ENCODE measurements at places on chromosomes 2 and 18.

DNA sequence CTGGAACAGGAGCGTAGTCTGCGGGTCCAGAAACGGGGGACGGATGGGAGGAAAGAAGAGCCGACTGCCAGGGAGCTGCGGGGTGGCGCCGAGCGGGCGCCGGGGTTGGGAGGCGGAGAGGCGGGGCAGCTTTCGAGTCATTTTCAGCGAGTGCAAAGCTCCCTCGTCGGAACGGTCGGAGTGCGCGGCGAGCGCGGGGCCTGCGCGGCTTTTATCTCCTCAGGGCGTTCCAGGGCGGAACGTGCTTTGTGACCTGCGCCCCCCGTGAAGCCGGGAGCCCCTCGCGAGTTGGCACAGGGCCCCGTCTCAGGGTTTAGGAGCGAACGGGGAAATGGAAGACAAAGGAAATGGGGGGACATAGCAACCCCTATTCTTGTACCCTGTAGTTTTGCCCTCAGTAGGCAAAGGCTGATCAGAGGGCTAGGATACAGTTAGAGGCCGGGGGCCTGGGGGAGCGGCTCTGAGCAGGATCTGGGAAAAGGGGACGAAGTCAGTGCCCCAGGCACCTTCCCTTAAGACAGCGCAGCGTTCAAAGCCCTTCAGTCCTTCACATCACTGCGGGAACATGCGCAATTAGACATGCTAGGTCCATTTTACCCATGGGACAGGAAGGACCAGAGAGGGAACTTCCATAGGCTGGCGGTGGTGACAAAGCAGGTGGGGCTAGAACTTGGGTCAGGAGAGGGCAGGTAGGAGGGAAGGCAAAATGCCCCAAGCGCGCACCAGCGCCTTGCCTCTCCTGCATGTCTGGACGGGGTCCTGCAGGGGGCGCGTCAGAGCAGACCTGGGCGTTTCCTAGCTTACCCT lies 60.1 kb upstream of the IL1RL1 start:
- DNase-seq: peak; percentile 54

DNA sequence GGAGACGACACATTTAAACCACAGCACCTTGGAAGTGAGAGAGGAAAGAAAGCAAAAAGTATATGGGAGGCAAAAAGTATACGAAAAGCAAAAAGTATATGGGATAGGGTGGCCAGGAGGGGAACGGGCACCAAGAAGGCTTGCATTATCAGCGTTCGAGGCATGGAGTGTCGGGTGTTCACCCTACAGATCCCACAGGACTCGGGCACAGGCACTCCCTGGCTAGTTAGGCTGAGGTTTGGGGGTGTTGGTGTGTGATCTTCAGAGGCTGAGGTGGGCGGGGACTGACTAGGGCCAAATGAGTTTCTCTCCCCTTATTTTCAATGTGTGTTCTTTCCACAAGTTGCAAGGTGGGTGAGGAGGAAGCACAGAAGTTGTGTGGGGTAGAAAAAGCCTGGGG lies 86.6 kb downstream of the EVA1A start:
- no peak for DNase-seq

DNA sequence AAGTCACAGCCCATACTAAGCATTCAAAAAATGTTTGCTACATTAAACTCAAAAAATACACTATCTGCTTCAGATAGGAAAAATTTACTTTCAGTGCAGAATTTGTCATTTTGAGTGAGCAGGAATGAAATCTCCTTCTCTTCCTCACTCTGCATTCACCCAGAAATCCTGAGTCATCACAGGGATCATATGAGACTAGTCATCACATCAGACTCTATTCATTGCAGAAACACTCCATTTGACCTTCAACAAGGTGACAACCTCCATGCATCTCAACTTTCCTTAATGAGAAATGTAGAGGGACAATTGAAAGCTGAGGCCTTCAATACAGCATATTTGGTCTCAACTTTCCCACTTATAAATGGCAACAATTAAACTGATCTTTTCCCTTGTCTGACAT lies 130.4 kb upstream of the CYP26B1 start:
- no peak for DNase-seq

DNA sequence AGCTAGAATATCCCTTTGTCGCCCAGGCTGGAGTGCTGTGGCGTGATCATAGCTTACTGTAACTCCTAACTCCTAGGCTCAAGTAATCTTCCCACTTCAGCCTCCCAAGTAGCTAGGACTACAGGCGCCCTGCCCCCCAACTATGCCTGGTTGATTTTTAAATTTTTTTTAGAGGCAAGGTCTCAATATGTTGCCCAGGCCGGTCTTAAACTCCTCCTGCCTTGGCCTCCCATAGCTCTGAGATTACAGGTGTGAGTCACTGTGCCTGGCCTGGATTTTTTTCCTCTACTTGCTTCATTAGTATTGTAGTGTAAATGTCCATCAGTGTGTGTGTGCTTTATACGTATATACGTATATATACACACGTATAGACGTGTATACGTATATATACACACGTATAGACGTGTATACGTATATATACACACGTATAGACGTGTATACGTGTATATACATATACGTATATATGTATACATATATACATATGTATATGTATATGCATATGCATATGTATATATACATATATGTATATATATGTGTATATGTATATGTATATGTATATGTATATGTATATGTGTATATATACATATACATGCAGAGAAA lies 124.4 kb downstream of the DIS3L2 start:
- no peak for DNase-seq

DNA sequence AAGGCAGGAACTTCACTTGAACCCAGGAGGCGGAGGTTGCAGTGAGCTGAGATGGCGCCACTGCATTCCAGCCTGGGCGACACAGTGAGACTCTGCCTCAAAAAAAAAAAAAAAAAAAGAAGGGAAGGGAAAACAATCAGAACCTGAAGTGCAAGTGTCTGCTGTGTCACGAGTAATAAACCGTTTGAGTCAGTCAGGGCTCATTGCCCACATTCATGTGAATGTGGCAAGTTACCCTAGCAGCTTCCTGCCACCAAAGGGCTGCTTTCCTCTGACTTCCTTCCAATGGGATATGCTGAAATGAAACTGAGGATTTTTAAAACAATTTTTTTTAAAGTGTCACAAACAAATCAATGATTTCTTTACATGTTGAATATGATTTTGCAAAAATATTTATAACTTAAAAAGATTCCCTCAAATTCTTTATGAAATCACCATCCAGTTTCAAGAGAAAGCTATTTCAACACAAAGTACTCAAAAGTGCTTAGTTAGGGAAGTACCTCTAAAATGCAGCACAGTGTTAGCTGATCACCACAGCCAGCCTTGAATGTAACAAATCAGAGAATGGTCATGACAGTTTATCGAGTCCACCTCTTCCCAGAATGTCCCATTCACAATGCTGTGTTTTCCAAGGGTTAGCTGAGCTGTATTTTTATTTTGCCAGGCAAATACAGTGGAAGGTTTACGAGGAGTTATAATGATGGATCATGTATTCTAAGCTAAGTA lies 36.4 kb downstream of the WDSUB1 start:
- no peak for DNase-seq

DNA sequence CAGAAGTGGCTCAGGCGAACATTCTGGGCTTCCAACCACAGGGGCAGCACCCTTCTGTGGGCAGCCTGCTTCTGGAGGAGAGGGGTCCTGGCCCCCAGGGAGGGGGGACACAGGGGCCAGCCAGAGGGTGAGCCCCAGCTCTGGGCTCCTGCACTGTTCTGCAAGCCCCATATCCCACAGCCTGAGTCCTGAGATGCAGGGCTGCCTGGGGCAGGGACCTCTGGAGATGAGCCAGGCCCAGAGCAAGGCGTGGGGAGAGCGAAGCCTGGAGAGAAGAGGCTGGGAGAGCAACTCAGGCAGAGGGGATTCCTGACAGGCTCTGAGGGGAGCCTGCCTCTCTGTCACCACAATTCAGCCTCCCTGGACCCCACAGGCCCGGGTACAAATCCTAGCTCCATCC lies 13.5 kb upstream of the PRSS56 start:
- no peak for DNase-seq

DNA sequence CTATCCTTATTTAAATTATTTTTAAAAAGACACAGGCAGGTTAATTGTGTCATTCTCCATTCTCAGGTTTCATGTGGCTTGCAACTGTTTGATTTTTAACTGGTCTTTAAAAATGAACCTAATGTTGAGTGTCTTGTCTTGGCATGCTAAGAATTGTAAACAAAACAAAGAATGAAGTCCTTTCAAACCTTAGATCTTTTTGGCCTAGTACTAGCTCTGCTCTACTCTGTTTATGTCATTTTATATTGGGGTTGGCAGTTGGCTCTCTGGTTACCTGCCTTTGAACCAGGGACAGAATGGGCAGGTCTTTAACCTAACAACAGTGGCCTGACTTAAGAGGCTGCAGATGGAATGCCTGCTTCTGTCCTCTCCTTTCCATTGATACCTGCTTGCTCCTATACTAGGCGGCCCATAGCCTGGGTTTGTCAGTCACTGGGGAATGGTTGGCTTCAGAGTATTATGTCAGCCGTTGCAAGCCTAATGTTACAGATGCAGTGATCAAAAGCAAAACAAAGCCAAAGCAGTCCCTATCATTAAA lies 85.5 kb downstream of the MTA3 start:
- DNase-seq: no peak

DNA sequence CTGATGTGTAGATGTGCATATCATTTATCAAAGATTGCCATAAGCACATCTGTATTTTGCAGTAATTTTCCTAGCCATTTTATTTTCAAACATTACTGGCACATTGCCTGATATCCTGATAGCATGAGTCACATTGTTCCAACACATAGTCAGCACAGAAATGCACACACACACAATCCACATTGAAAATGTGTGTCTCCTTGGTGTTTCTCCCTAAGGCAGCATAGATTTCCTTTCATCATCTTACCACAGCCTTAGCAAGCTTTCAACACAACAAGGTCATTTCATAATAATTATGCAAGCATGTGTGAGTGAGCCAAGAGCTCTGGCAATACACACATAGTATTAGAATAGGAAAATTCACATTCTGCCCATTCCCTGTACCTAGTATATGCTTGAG lies 245.4 kb upstream of the MEIS1 start:
- DNase-seq: no peak

DNA sequence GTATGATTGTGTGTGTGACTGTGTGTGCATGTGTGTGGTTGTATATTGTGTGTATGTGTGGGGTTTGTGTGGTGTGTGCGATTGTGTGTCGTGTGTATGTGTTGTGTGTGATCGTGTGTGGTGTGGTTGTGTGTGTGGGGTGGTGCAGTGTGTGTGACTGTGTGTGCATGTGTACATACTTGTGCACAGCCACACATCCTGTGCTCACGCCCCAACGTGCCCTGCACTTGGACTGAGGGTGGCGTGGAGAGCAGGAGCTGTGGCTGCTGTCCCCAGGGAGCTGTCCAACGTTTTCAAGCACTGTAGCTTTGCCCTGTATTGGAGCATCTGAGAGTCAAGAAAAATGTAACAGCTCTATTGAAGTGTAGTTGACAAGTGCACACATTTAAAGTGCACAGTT lies 243.2 kb upstream of the HDAC4 start:
- no peak for DNase-seq

DNA sequence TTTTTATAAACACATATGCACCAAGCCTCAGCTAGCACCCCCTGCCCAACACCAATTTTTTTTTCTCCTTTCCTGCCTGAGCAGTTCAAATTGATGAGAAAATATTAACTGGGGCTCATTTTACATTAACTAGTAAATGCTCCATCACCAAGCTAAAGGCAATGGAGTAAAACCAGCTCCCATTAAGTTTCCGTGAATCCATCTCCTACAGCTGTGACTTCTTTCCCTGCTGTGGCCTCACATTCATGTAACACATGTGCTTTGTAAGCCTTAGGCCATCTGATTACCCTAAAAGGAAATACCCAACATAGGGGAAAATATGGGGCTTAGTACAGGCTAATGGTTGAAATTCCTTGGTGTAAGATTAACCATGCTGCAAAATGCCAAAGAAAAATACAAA lies 60.8 kb downstream of the DNER start:
- no peak for DNase-seq

- DNase-seq: no peak
Measured at GRCh38 chr18:62118328-62118727, 68.5 kb downstream of the PIGN start.

DNA sequence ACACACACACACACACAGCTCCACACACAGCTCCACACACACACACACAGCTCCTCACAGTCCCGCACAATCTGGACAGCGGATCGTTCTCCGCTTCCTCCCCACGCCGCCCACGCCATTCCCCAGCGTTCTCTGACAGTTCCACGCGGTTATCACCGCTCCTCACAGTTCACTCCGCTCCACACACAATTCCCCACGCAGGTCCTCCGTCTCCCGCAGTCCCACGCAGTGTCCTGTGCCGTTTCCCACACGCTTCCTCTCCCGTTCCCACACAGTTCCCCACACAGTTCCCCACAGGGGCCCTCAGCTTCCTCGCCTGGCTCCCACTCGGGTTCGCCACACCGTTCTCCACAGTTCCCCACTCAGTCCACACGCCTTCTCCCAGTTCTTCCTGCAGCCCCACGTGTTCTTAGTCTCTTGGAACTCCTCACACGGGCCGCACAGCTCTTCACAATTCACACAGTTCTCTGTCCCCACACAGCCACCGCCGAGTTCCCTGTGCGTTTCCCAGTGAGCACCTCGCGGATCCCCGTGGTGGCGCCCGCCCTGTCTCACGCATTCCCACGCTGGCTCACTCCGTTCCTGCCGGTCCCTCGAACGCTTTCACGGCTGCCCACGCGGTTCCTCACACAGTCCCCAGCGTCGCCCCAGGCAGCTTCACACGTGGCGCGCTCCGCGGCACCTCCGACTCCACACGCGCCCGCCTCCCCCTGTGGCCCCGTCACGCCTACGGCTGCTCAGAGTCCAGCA lies 38.4 kb downstream of the KIF1A start:
- no peak for DNase-seq

GRCh38 chr2:32711219-32711618 lies 83.4 kb downstream of the TTC27 start:
- DNase-seq: no peak

DNA sequence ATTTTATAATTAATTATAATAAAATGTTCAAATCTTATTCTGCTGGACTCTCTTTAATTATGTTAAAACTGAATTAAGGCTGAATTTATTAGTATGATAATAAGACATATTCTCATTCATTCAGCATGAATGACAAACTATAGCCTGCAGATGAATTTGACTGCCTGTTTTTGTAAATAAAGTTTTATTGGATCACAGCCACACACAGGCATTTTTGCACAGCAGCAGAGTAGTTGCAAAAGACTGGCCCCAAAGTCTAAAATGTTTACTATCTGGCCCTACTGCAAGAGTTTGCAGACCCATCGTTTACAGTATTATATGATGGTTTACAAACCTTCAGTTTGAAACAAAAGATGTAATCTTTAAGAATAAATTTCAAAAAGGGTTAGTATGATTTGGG lies 58.6 kb downstream of the RMDN2 start:
- DNase-seq: no peak
